ENCODE measurements at places on chromosomes 6 and 20.

DNA sequence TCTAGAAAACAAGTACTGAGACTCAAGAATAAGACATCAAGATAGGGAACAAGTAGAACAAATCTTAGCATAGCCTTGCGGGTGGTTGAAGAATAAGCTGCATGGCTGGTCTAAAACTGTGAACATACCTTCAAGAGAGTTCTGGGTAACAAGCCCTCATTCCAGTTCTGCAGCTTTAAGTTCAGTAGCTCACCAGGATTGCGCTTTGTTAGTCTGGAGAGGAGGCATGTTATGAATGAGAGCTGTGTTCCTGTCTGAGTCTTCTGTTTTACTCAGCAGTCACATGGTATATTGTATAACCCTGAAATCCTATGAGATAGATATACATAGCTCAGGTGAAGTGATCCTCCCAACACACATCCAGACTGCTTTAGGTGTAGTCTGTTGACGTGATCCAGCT lies 406.6 kb upstream of the IRAK1BP1 start:
- no peak for DNase-seq

- no peak for DNase-seq
Measured at GRCh38 chr20:14801591-14802325, 464.3 kb upstream of the FLRT3 start.

DNA sequence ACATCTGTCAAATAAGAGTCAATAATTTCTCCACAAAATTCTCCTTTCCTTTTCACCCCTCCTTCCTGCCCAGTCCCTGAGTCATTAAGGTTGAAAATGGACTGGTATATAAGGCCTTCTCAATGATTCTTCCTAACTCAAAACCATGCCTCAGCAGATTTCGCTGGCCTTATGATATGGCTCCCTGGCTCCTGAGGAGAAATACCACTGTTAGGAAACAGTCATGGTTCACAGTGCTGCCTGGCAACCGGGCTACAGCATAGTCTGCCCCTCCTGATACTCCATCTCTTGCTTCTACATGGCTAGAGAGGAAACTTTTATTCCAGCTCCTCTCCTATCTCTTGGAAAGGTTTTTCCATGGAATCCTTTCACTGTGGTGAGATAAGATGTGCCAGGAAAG lies 4.7 kb downstream of the UBE2J1 start:
- no peak for DNase-seq

GRCh38 chr6:130848945-130849344 lies 21.7 kb downstream of the SMLR1 start:
- DNase-seq: no peak

GRCh38 chr20:59821201-59821600 lies 112.2 kb downstream of the SYCP2 start:
- no peak for DNase-seq

- no peak for DNase-seq
Measured at GRCh38 chr20:32984196-32984595, 20.0 kb downstream of the SUN5 start.

DNA sequence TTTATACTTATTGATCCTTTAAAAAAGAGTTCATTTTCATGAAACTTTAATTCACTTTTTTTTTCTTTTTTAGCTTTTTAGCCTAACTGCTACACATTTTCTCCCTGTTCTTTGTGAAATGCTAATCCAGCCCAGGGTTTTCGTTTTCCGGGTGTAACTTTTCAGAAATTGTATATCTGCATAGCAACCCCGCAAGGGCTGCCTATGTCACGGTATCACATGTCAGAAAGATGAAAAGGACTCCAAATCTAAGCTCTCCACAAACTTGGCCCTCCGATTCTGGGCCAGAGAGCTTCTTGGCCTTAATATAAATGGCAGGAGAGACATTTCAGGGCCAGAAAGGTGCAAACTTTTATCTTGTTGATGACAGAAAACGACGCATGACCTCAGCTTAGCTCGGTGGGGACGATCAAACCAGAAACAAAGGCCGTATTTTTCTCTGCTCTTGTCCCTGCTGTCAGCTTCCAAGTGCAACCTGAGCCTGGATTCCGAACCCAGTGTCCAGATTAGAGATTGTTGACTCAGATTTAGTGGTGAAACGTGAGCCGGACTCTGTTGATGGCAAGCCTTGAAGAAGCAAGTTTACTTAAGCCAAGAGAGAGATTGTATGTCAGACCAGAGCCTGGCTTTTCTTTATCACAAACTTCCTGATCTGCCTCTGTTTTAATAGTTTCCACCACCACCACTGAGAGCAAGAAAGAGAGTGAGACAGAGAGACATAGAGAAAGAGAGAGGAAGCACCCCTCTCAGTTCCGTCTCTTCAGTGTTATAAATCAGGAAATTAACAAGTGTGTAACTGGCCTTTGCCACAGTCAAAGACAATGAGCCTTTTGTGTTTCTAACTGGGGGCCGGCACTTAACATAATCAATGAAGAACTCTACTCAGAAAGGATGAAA lies 157.8 kb downstream of the SCML4 start:
- DNase-seq: no peak

GRCh38 chr20:57250607-57251343 lies 15.7 kb downstream of the BMP7 start:
- no peak for DNase-seq

GRCh38 chr6:6886171-6886885 lies 221.4 kb upstream of the RREB1 start:
- no peak for DNase-seq

DNA sequence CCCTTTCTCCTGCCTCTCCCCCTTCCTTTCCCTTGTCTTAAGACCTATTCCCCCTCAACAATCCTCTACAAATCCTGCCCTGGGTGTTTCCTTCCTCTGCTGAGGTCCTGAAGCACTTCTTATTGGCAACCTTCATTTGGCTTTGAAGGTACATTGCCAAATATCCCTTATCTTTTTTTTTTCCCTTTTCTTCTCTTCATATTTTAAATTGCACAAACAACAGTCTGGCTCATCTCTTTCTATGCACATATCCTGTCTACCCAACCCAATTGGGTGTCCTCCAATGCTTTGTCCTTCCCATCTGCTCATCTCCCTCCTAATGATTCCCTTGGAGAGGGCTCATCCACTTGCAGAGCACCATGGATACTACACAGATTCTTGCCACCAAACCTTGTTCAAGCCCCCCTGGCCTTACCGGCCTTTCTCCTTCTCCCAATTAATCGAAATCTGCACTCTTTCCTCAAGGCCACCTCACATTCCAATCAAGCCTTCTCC lies 537.9 kb upstream of the JARID2 start:
- DNase-seq: no peak

- no peak for DNase-seq
Measured at GRCh38 chr6:34705241-34705640, 8.7 kb upstream of the ILRUN start.

DNA sequence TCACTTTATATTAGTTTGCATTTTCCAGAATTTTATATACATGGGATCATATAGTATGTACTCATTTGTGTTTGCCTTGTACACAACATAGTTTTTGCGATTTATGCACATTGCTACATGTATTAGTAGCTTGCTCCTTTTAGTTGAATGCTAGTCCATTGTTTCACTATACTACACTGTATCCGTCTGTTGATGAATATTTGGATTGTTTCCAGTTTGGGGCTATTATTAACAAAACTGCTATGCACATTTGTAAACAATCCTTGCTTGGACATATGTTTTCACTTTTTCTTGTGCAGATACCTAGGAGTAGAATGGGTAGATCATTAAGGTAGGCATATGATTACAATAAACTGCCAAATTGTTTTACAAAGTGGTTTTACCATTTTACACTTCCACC lies 3.9 kb upstream of the LRRC1 start:
- DNase-seq: no peak

DNA sequence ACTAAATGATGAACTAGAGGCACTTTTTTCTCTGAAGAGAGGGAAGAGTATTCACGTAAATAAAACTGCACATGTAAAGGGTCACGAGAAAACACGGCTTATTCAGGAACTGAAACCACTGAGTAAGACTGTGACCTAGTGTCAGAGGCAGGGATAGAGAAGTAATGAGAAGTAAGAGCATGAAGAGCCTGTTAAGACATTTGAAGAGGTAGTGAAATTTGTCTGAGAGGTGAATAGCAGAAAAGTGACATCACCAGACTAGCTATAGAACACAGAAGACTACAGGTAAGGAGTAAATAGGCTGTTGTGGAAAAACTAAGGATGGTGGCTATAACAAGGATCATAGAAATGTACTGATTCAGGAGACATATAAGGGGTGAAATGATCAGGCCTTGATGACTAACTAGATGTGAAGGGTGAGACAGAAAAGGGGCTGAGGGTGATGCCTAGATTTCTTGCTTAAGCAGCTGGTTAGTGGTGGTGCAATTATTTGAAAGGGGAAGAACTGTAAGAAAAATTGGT lies 76.8 kb downstream of the REV3L start:
- no peak for DNase-seq

DNA sequence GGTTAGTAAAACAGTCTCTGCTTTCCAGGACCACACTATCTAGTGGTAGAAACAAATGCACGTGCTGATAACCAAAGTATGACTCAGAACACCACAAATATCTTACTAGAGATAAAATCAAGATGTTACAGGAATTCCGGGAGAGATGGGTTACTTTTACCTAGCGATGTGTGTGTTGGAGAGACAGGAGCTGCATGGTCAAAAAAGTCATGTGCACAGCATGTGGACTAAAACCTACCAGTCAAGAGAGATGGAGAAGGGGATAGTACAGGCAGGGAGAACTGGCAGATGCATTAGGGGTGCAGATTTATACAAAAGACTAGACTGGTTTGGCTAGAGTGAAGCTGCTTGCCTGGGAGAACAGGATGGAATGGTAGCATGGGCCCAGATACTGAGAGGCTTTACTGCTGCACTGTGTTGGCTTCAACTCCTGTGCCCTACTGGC lies 75.3 kb upstream of the MRAP2 start:
- DNase-seq: no peak

- no peak for DNase-seq
Measured at GRCh38 chr6:169965239-169965638, 213.8 kb downstream of the ERMARD start.

- DNase-seq: peak; percentile 83
Measured at GRCh38 chr20:50172347-50173013, 18.1 kb upstream of the CEBPB start.

DNA sequence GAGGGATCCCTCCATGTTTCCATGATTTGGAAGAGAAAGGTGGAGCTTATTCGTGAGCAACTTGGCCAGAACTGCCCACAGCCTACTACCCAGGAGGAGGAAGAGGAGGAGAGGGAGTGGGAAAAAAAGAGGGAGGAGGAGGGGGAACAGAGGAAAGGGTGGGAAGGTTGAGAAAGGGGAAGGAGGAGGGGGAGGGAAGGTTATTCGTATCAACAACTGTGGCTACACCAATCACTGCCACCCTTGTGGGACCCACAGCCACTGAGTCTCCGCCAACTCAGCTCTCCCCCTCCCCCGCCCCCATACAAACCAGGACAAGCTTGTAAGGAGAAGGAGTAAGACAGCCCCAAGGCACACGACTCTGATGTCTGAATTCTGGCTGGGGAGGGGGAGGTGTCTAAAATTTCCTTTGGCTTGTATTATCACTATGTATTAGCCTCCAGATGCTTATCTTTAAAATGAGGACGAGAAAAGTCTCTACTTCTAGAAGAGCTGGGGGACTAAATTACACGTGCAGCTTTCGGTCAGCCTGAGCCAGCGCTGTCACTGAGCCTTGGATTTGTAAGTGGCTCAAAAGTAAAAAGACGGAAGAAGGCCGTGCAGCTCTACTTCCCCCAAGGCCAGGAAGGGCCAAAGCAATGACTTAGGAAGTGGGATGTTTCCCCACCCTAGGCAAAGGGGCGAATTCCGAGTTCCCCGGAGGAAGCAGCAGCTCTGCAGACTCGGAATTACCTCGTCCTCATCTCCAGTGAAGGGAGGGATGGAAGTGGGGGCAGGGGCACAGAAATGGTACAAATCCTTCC lies 1.0 kb downstream of the FKBP1A start:
- peak; percentile 29 for DNase-seq

DNA sequence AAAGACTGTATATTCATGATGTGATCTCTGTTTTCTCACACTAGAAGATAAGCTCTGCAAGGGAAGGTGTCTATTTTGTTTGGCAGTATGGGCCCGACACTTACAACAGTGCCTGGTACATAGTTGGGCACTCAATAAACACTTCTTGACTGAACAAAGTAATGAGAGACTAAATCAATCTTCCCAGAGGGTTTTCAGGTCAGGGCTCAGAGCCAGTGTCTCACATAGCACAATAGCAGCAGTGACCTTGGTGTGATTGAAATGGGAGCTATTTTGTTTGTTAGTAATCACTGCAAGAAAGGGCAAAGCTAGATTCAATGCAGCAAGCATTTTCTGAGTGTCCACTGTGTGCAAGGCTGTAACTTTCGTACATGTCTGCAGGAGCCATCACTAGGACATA lies 26.4 kb upstream of the GCM1 start:
- no peak for DNase-seq

GRCh38 chr6:109760208-109760607 lies 69.1 kb downstream of the FIG4 start:
- DNase-seq: no peak

- DNase-seq: no peak
Measured at GRCh38 chr20:44976698-44977097, 10.4 kb downstream of the STK4 start.

DNA sequence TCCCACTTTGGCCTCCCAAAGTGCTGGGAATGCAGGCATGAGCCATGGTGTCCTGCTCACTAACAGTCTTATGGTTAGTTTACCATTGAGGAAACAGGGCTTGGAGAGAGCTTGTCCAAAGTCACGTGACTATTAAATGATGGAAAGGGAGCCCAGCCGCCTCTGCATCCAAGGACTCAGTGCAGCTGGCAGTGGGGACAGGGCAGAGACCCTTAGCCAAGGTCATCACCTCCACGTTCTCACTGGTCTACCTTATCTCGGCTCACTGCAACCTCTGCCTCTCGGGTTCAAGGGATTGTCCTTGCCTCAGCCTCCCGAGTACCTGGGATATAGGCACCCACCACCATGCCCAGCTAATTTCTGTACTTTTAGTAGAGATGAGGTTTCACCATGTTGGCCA lies 109.3 kb downstream of the SLC23A2 start:
- DNase-seq: no peak

DNA sequence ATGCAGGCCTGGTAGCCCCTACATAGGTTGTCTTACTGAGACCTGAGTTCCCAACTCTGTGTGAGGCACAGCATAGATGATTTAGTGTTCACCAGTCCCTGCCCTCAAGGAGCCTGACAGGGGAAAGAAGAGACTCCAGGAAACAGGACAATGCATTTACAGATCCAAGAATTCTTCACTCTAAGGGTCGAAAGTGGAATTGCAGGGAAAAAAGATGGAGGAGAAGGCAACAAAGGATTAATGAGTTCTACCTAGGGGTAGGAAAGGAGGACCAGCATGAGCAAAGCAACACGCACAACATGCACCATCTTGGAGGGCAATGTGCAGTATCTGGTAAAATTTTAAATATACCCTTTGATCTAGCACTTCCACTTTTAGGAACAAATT lies 5.9 kb downstream of the SPAG4 start:
- DNase-seq: no peak

DNA sequence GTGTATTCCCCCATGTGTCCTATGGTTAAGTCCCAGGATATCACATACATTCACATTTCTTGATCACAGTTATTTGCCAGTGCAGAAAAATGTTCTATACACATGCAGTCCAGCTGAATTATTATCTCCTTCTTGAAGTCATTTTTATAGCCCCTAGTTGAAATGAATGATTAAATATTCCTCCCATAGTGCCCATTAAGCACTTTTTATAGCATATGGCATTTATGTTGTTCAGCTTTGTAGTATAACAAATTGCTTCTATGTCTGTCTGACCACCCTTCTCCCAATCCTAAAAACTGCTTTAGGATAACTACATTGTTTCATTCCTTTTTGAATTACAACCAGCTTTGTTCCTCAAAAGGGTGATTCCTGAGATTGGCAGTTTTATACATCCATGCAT lies 123.5 kb downstream of the ADGRB3 start:
- no peak for DNase-seq

Data from NCI-H460 (cell line).